CD4-positive, alpha-beta T cell treated with Interleukin-10 for 1 hour (primary cell): ENCODE measurements at places on chromosomes 12 and 14.

DNA sequence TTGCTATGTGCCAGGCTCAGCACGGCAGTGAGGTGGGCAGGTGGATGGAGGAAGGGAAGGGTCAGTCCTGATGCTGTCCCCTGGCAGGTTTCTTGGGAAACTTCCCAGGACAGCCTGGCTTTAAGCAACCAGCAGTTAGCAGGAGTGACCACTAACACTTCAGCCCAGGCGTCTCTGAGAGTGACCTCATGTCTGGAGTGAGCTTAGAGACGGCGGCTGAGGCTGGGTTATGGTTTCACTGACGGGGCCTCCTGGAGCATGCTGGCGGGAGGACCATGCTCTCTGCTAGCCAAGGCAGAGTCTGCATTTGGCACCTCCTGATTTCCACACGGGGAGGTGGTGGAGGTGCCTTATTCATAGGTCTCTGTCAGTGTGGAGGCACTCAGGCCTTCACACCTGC is 2.5 kb downstream of the HHIPL1 start:
- no peak for DNase-seq

- DNase-seq = no peak
Observed at GRCh38 chr12:104510145-104510872, 53.6 kb downstream of the CHST11 start.

DNA sequence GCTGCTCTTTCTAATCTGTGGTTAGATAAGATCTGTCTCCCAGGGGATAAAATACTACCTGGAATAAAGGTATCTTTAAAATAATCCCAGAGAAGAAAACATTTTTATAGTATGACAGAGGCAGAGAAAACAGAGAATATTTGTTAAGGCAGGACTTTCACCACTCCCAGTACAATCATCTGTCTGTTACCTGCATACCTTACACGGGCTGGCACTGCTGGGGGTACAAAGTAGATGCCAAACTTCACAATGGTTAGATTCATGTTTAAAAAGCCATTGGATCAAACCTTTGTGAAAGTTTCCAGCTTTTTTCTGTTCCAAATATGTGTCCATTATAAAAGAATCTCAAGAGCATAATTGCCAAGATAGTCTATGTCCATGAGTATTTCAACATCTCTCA is 273.6 kb upstream of the BTG1 start:
- DNase-seq = no peak

- DNase-seq = no peak
Observed at GRCh38 chr12:129483111-129483893, 420.5 kb downstream of the TMEM132D start.

DNA sequence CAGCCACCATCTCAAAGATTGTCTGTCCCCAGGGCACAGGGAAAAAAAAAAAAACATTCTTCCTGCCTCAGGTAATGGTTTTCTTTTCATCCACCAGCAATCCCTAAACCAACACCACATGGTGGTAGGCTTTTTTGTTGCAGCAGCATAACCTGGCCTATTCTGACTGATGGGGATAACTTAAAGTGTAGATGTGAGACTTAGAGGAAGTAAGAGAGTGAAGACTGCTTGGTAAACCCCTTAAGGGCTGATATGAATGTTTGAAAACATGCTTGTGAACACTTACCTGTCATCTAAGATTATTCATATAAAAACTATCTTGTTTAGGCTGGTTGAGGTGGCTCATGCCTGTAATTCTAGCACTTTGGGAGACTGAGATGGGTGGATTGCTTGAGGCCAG is 130.2 kb upstream of the RAP1B start:
- DNase-seq = no peak

GRCh38 chr14:91261115-91261514 is 16.6 kb upstream of the GPR68 start:
- DNase-seq = peak; percentile 59

DNA sequence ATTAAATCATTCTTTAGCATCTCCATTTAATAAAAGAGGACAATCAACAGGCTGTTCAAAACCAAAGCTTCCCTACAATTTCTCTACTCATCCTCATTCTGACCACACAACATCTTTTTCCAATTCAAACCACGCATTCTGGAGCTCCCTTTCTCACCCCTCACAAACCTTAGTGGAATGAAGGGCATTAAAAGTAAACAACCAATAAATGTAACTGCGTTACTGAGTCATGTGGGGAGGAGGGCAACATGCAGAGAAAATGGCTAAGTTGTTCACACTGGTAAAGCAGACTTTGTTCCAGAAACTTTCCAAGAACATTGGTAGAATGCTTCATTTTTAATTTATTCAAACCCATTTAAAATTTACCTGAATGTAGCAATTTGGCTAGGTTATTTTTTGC is 19.6 kb downstream of the SOX5 start:
- no peak for DNase-seq

- no peak for DNase-seq
Observed at GRCh38 chr12:108548954-108549521, 11.9 kb downstream of the SART3 start.

DNA sequence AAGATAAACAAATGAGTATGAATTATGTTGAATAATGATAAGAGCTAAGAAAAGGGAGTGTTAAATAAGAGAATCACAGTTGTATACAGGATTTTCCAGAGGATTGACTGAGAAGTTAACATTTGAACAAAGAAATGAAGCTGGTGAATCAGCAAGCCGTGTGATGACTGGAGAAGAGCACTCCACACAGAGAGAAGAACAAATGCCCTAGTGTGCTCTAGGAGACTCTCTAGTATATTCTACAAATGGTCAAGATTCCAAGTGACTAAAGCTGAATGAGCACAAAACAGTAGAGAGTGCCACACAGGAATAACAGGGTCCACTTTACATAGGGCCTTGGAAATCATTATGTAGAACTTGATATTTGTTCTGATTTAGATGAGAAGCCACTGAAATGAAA is 587.1 kb upstream of the ATXN7L3B start:
- no peak for DNase-seq

DNA sequence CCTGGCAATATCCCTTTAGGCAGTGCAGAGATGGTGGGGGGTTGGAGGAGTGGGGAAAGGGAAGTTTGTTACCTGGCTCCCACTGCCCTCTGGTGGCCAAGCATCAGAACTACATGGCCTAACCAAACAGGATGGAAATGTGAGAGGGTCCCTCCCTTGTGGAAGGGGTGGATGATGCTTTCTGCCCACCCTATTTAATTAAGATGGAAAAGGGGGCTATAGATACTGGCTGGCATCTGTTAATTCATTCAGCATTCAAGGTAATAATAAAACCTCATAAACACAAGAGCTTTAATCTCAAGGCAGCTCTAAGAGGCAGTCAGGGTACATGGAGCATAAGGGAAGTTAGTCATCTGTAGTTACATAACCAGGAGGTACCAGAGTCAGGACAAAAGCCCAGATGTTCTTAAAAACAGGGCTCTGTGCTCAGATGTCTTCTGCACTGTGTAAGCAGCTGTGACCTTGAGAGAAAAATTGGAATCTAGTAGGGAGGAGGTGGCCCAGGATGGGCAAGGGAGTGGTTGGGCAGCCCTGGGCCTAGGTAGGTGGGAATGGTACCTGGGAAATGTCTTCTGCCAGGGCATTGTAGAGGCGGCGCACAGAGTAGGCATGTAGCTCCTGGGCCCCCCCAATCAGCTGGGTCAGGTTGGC is 4.6 kb downstream of the AP1G2 start:
- DNase-seq = peak; percentile 69

GRCh38 chr14:33999771-34000291 is 49.0 kb upstream of the EGLN3 start:
- no peak for DNase-seq

DNA sequence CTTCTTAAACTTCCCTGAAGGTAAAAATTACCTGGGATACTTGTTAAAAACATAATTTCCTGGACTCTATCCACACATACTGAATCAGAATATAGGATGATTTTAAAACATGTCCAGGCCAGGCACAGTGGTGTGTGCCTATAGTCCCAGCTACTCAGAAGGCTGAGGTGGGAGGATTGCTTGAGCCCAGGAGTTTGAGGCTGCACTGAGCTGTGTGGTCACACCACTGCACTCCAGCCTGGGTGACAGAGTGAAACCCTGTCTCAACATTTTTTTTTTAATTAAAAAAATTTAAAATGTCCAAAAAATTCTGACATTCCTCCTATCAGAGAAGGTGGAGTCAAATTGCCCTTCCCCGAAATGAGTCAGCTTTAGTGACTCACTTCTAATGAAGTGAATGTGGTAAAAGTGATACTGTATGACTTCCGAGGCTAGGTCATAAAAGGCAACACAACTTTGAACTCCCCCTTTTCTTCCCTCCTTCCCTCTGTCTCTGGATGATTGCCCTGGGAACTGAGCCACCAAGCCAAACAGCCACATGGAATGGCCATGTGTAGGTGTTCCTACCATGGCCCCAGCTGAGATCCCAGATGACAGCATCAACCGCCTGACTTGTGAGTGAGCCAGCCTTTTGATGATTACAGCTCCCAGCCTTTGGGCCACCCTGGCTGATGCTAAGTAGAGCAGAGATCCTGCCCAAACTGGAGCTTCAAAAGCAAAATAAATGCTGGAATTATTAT is 36.3 kb downstream of the LIMA1 start:
- peak; percentile 9 for DNase-seq

- DNase-seq = no peak
Observed at GRCh38 chr12:61797266-61797665, 462.9 kb upstream of the USP15 start.

DNA sequence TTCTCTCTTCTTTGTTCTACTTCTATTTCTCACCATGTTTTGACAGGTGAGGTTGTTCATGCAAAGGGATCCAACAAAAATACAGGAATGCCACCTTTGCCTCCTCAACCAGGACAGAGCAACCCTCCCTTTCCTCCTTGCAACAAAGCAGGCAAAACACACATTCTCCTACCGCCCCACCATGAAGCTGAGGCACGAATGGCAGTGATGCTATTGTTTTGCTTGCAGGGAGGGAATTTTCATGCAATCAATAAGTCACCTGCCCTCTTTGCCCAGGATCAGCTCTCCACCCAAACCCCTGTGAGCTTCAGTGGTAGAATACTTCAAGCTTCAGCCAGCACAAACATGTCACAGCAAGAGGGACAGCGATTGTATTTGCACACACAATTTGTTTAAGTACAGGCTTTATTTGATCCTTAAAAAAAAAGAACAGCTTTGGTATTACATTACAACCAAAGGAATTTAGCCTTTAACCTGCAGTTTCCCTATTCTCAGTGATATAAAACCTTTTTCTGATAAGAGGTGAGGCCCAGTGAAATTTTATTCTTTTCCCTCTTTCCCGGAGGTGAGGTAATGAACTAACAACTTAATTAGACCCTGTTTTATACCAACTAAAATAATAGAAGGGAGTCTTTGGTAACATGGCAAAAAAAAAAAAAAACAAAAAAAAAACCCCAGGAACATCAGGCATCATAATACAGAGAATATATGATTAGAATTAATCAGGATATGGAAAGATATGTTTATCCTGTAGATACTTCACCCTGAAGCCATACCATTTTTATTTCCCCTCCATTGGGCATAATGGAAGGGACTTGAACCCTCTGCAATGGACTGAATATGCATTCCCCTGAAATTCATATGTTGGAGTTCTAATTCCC is 87.0 kb upstream of the EEA1 start:
- no peak for DNase-seq

DNA sequence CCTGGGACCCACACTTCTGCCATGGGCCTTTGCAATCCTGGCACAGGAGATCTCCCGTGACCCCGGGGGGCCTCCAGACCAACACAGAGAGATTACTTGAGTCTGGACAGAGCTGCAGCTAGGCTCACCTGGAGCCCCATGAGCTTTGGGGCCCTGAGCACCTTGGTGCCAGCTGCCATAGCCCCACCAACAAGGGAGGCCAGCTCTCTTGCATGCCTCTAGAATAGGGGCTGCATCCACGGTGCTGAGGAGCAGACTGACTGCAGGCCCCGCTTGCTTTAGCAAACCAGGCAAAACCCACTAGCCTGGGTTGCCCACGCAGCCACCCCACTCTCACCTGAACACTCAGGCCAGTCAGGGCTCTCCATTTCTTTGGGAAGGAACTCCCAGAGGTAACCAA is 3.7 kb upstream of the OR4N2 start:
- DNase-seq = no peak

DNA sequence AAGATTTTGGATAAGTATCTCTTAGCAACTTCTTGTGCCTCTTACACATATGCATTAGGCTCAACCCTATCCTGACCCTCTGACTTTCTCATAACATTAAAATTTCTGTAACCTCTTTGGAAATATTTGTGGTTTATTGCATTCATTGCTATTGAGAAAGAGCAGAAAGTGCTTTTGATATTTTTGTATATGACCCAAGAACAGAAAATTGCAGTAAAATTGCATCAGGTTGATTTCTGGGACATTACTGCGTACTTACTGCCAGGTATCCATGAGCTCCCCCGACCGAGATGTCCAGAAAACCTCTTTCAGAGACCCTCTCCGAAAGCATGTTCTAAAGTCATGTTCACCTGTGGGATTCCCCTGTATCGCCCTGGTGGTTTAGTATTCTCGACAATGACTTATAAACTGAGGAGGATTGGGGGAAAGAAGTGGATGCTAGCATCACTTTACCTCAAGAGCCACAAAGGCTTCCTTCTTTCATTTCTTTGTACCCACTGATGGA is 14.5 kb upstream of the IL22 start:
- no peak for DNase-seq

GRCh38 chr12:4353785-4354208 is 25.7 kb downstream of the FGF23 start:
- peak; percentile 58 for DNase-seq

- DNase-seq = no peak
Observed at GRCh38 chr12:11658791-11659190, 9.3 kb downstream of the ETV6 start.

GRCh38 chr12:80838024-80838658 is 99.6 kb downstream of the LIN7A start:
- no peak for DNase-seq

- DNase-seq = no peak
Observed at GRCh38 chr14:92122351-92122677, 545 bp downstream of the CPSF2 start.

DNA sequence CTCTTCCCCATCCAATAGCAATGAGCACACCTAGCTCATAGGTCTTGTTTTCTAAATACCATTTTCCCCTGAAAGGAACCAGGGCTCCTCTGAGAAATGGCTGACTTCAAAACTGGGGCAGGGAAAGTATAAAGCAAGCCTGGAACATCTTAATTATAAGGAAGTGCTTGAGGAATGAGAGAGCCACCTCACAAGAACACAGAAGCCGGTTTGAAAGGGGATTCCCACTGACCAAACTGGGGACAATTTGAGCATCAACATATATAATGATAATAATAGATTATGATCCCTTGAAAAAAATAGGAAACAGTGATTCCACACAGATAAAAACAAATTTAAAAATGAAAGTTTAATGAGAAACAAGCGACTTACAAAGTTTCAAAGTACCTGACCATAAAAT is 22.1 kb downstream of the PTGER2 start:
- DNase-seq = no peak

DNA sequence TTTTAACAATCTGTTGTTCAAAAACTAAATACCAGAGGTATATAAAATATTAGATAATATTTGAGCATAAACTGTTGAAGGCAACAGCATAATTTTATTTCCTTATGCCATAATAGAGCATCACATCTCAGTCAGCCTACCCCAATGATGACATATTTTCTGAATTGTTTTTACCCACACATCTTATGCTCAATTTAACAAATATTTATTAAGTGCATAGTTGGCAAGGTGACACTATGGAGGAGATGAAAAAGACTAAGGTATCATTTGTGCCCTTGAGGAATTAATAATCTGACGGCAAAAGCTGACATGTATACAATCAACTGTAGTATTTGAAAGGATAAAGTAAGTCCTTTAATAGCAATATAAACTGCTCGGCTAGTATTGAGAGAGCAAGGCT is 102.4 kb downstream of the SYT1 start:
- DNase-seq = no peak

GRCh38 chr14:95498622-95499353 is 17.7 kb downstream of the SYNE3 start:
- no peak for DNase-seq
